Hair follicle dermal papilla cell (primary cell): ENCODE measurements at places on chromosomes 7 and 10. TPM values are rescaled to one million over a fixed set of nuclear protein-coding genes. Genes with fewer than 3 reads are reported as not detected.

WNT8B gene
- not detected in 2 replicates for total RNA-seq

STEAP2 gene
- 42.9 and 50.0 TPM in 2 replicates for total RNA-seq

GPR22 gene
- under 0.01 TPM in 1 of 2 replicates, not detected in the other for total RNA-seq

ERCC6 gene
- 34.9 and 38.5 TPM in 2 replicates for total RNA-seq

PRSS58 gene
- not detected in 2 replicates for total RNA-seq

FAM13C gene
- 0.49 and 1.6 TPM in 2 replicates for total RNA-seq

NPFFR1 gene
- total RNA-seq: not detected in 2 replicates

FBXL13 gene
- 0.73 and 0.97 TPM in 2 replicates for total RNA-seq

CALU gene
- 859 and 882 TPM in 2 replicates for total RNA-seq

GIMAP4 gene
- not detected in 2 replicates for total RNA-seq

BPGM gene
- 22.2 and 23.1 TPM in 2 replicates for total RNA-seq

AQP1 gene
- 36.2 and 47.4 TPM in 2 replicates for total RNA-seq

PCBD1 gene
- 14.9 and 22.0 TPM in 2 replicates for total RNA-seq

OPN1SW gene
- total RNA-seq: not detected in 2 replicates

ST8SIA6 gene
- not detected in 2 replicates for total RNA-seq

FAM25C gene
- not detected in 2 replicates for total RNA-seq

SERPINE1 gene
- 290 and 467 TPM in 2 replicates for total RNA-seq

OGDHL gene
- total RNA-seq: 0.16 and 1.5 TPM in 2 replicates

C10orf67 gene
- total RNA-seq: 0.12 and 0.16 TPM in 2 replicates

IL15RA gene
- total RNA-seq: 3.0 and 3.4 TPM in 2 replicates

NPY4R2 gene
- 0.16 TPM in 1 of 2 replicates, not detected in the other for total RNA-seq

HABP2 gene
- under 0.01 TPM in 1 of 2 replicates, not detected in the other for total RNA-seq

CREB5 gene
- 1.2 and 2.9 TPM in 2 replicates for total RNA-seq

PRRT4 gene
- 0.16 and 0.24 TPM in 2 replicates for total RNA-seq
